ENCODE measurements at places on chromosomes 1 and 21.

GRCh38 chr1:246492611-246493245 is 14.4 kb downstream of the SMYD3 start:
- DNase-seq = no peak

GRCh38 chr1:178086294-178086693 is 7.6 kb upstream of the RASAL2 start:
- DNase-seq = no peak

DNA sequence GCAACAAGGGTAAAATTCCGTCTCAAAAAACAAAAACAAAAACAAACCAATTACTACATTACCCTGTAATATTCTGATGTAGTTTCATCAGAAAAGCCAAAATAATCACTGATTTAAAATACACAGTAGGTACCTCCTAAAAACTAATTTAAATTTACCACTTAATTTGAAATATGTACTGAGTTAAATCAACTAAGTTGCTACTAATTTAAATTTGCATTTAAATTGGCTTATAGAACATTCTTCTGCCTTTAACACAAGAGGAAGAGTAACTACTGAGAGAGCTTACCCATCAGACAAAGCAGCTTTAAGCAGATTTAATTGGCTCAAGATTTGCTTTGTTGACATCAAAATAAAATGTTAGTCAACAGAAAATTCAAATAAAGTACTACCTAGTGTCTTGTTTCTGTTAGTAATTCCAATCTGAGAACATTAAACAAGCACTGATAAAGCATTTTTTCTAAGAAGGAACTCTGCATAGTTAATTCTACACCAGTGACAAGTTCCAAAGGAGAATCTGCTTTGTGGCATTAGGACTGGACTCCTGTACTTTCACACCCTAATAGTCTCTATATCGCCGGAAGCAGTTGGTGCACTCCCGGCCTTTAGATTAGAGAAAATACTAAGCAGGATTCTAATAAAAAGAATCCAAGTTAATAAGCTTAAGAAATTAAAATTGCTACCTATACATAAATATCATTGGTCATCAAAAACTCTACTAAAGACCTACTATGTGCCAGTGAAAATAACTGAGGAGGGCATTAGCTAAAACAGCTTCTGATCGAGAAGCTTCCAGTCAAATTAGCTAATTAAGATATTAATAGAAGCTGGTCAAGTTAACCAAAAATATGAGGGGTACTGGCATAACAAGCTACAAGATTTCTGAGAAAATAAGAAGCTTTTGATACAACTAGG is 8.4 kb downstream of the LUZP1 start:
- DNase-seq = no peak

DNA sequence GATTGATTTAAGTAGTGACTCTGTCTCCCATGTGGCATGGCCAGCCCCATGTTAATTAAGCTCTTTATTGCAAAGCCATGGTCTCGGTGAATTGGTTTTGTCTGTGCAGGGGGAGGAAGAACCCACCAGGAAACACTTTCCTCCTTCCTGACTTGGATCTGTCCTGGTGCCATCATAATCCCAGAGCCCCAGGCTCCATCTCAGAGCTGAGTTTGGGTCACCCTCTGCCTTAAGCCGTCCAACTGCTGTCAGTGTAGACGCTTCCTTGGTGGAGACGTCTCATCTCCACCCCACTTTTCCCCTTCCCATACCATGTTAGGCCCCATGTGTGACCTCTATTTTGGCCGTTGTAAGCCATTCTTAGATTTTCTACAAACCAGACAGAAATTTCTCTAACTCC is 36.0 kb upstream of the COL6A2 start:
- DNase-seq = no peak

GRCh38 chr1:46581681-46582455 is 22.2 kb downstream of the MKNK1 start:
- no peak for DNase-seq

DNA sequence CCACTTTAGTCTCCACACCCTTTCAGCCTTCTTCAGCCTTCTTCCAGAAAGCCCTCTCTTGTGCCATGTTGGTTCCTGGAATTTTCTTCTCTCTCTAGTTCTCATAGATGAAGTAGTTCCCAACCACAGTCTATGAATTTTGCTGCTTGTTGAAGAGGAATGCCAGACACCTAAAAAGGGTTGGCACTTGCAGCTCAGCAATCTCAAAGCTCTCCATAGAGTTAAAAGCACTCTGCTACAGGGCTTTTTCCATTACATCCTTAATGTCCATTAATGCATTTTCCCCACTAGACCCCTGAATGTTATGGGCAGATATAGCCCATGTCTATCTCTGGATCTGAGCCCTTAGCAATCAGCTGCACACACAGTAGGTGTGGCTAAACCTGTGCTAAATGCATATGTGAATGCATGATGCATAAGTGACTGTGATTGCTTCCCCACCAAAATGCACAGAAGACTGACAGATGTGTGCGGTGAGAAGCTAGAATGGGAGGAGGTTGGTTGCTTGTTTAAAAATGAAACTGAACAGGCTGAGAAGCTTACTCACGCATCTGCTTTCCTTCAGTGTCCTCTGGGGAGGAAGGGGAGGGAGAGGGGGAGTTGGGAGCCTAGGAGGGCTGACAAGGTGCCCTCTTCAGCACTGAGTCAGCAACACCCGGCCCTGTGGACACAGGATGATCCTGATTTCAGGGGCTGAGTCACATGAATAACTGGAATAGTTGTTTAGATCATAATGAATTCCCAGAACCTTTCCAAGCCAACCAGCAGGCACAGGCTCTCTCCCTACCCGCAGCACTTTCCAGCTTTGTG is 146.1 kb upstream of the FGGY start:
- DNase-seq = peak; percentile 29

- no peak for DNase-seq
These were observed 5.7 kb downstream of the HIVEP3 start for GRCh38 chr1:41913014-41913413.

DNA sequence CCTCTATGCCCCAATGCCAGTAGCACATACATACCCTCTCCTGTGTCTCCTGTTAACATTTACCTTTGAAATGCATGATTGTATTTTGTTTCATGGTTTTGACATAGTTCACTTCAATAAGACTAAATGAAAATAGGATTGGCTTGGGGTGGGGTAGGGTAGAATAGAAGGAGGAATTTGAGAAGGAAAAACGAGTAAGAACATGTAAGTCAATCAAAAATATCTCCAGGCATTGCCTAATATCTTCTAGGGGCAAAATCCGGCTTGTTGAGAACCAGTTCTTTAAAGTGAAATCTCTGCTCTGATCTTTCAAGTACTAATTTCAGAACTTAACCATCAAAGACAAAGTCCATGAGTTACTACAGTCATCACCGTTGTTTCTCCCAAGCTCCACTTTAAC is 31.8 kb upstream of the RGS2 start:
- no peak for DNase-seq

- DNase-seq = no peak
These were observed 11.0 kb upstream of the RGS18 start for GRCh38 chr1:192147221-192147620.

- no peak for DNase-seq
These were observed 17.5 kb downstream of the RHOU start for GRCh38 chr1:228752675-228753265.

DNA sequence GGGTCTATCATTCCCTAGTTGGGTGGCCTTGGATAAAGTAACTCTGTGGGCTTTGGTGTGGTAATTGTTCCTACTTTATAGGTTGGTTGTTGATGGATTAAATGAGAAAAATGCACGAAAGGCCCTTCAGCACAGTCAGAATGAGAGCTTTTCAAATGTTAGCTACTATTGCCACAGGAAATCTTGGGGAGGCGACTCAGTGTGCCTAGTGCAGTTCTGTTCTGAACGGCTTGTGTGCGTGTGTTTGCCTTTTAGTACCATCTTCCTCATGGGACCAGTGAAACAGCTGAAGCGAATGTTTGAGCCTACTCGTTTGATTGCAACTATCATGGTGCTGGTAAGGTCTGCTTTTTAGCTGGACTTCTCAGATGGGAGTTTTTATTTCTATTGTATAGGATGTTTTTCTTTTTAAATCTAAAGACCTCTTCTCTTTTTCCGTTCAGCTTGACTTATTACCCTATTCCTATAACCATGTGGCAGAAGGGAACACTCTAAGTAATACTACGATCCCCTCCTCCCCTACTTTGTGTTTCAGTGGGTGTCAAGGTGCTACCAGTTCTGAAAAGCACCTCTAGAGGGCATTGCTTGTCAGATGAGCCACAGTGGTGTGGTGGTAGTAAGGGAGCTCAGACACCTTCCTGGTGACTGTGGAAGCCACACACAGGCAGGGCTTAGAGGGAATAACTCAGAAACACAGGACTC is 9.2 kb downstream of the SFT2D2 start:
- peak; percentile 54 for DNase-seq

DNA sequence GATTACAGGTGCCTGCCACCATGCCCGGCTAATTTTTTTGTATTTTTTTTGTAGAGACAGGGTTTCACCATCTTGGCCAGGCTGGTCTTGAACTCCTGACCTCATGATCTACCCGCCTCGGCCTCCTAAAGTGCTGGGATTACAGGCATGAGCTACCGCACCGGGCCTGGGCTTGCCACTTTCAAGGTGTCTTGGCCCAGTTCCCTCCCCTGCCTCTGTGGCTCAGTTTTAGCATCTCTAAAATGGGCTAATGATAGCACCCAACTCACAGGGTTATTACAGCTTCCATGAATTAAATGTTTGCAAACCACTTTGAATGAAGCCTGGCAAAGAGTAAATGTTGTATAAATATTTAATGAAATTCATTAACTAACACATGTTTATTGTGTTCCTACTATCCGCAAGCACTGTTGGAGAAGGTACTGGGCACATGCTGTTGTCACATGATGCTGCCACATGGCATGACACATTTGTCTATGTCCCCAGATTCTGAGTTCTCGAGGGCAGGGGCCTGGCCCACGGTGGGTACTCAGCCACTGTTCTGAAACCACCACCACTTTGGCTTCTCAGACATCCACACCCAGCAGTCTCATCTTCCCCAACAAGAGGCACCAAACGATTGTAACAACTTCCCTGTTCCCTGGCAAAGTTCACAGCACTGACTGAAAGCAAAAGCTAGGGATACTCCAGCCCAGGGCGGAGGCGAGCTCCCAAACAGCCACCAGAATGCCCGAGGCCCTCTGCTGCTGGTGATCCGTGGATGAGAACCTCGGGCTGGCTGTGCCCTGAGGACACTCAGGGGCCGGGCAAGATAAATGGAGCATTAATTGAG is 9.7 kb downstream of the IFFO2 start:
- no peak for DNase-seq

- DNase-seq = no peak
These were observed 43.2 kb downstream of the HHAT start for GRCh38 chr1:210371916-210372315.

GRCh38 chr1:163807331-163808049 is 485.7 kb downstream of the NUF2 start:
- DNase-seq = no peak

- no peak for DNase-seq
These were observed 187.1 kb upstream of the LMO4 start for GRCh38 chr1:87141556-87141955.

- DNase-seq = no peak
These were observed 9.3 kb downstream of the GJB4 start for GRCh38 chr1:34768856-34769255.

- DNase-seq = no peak
These were observed 61.2 kb downstream of the CRP start for GRCh38 chr1:159653201-159653600.

- no peak for DNase-seq
These were observed 5.6 kb downstream of the RORC start for GRCh38 chr1:151825751-151826660.

DNA sequence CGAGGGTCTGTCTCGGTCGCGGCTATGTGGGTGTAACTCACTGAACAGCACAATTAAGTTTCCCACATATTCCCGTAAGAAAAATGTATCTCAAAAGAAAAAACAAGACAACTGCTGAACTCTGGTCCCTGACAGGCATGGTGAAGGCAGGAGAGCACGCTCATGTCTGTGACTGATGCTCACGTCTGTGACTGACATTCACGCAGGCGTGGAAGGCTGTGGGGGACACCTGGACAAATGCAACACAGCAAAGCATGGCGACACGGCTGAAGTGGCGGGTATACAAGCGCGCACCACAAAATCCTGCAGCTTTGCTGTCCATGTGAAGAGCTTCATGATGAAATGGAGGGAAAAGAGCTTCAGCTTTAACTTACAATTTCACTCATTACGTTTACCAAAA is 6.0 kb downstream of the PTTG1IP start:
- DNase-seq = peak; percentile 37

DNA sequence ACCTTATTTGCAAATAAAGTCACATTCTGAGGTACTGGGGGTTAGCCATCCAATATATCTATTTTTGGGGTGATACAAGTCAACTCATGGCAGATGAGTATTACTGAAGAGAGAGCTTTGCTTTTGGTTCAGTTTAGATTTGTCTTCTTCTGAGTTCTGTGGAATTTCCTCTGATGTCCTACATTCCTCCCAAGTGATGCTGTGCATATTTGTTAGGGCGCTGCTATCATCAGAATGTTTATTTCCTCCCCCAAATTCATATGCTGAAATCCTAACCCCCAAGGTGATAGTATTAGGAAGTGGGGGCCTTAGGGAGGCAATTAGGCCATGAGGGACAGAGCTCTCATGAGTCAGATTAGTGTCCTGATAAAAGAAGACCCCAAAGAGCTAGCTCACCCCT is 96.2 kb upstream of the WLS start:
- no peak for DNase-seq

DNA sequence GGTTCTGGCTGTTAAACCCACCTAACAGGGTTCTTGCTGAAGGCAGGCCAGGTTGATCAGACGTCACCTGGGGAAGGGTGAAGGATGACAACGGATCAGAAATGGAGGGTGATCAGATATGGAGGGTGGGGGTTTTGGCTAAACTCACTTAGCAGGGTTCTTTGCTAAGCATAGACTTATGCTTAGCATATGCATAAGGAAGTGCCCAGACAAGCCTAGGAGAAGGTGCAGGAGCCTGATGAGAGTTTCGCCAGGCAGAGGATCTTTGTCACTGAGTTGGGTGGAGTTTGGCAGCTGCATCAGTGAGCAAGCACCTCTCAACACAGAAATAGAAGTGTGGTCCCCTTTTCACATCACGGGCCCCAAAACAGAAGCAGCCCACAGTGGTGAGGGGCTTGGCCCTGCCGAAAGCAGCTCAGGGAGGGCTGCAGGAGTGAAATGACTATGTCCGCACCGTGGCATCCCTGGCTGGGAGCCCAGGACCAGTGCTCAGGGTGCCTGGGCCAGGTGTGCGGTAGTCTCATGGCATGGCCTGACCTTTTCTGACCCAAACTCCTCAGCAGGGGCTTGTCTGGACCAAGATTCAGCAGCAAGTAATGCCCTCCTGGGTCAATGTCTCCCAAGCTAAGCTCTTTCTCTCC is 101.6 kb downstream of the AJAP1 start:
- no peak for DNase-seq
